Left renal cortex interstitium (tissue), 4 donors: ENCODE measurements at places on chromosomes 5 and 9.

DNA sequence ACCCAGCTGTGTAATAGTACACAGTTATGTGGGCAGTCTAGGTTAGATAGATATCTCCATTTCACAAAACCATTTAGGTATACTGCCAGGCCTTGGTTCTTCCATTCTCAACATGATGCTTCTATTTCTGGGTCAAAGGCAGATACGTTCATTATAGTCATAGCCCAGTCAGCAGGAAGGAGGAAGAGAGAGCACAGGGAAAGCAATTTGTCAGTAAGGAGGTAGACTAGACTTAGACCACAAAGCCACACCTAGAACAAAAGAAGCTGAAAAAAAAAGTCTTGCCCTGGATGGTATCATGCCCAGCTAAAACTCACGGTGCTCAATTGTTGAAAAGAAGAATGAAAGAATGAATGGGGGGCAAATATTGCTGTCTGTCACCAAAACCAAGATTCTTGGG, 7.6 kb downstream of the INVS start:
- no peak for DNase-seq

GRCh38 chr5:71786337-71787055, 67.4 kb downstream of the CARTPT start:
- no peak for DNase-seq

GRCh38 chr5:151326266-151326665, 21.1 kb downstream of the SLC36A2 start:
- DNase-seq = no peak

GRCh38 chr9:87160148-87161102, 213.1 kb upstream of the GAS1 start:
- no peak for DNase-seq

- no peak for DNase-seq
These were observed 32.1 kb downstream of the FST start for GRCh38 chr5:53512539-53512938.

DNA sequence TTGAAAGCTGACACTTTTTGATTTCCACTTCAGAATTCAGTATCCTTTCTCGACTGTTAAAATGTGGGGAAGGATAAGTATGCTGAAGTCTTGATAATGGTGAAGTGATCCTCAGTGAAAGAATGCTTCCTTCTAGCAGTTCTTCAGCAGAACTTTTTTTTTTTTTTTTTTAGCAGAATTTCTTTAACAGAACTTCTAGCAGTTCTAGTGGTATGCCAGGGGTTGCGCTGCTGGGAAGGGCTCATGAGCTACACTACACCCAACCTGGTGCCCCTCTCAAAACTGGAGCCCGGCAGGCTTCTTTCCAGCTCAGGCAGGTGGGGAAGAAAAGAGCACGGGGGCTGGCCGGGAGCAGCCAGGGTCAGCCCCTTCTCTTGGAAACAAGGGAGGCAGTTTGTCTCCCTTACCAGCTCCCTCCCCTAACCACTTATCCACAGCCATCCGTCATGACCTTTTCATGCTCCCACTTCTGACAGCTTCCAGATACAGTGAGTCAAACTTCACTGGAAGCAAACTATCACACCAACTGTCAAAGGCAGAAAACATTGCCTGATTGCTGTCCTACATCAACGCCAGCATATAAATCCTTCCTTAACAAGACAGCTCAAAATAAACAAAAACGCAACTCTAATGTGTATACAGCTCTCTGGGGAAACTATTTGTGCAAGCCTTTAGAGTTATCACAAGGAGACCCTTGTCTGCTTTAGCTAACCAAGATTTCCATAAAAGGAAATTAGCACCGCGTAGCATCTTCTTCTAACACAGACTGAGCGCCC, 211.5 kb downstream of the GAPVD1 start:
- no peak for DNase-seq

- no peak for DNase-seq
These were observed 36.7 kb upstream of the COL15A1 start for GRCh38 chr9:98907055-98907454.

DNA sequence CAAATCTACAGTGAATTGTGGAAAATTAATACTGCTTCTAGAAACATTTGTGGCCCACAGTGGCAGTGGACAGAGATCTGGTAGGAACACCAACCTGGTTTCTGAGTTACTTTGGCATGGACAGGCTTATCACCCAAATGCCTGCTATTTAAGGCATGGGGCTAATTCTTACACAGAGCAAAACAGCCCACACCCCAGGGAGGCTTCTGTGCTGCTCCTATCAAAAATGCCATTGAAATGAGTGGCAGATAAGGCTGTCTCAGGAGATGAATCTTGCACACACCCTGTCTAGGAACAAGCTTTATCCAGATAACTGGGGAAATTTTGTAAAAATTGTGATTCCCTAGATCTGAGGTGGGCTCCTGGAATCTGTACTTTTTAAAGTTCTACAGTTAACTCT, 307.1 kb downstream of the TLE1 start:
- no peak for DNase-seq

GRCh38 chr9:92517046-92517445, 18.7 kb downstream of the ECM2 start:
- DNase-seq = no peak

GRCh38 chr5:116097301-116097700, 12.5 kb downstream of the COMMD10 start:
- no peak for DNase-seq

- no peak for DNase-seq
These were observed 66.4 kb downstream of the RETREG1 start for GRCh38 chr5:16550316-16550952.

DNA sequence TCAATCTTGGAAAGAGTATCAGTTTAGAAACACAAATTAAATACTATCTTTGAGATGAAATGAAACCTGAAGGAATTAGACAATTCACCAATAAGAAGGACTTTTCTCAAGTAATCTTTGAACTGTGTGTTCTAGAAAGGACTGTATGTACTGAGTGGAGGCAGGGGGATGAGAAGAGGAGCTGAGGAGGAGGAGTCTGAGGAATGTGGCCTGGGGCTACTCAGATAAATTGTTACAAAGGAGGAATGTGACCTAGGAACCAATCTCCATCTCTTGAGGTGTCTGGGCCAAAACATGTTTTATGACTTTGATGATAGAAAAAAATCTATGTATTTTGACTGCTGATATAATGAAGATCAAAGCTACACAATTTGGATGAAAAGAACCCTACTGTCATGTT, 124.3 kb upstream of the ANKRD55 start:
- DNase-seq = no peak

GRCh38 chr5:142819292-142819691, 49.1 kb downstream of the ARHGAP26 start:
- DNase-seq = no peak

GRCh38 chr5:133917785-133918184, 50.6 kb downstream of the C5orf15 start:
- DNase-seq = no peak

GRCh38 chr5:88792144-88792840, 90.7 kb downstream of the MEF2C start:
- no peak for DNase-seq

DNA sequence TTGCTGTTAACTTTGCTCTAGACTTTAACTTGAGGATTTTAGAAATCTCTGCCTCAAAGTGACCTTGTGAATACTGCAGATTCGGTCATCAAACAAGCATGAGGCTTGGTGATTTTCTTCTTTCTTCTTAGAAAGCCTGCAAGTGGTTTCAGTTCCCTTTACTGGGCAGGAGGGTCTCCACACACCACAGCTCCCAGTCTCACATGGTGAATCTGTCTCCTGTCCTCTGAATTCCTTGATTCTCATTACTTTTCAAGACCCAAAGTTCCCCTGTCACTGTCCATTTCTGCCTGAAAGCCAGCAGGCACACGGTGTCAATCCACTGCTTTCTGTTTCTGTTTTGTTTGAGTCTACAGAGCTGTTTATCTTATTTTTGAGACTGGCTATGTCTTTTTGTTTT, 14.1 kb downstream of the HSPB3 start:
- DNase-seq = no peak

DNA sequence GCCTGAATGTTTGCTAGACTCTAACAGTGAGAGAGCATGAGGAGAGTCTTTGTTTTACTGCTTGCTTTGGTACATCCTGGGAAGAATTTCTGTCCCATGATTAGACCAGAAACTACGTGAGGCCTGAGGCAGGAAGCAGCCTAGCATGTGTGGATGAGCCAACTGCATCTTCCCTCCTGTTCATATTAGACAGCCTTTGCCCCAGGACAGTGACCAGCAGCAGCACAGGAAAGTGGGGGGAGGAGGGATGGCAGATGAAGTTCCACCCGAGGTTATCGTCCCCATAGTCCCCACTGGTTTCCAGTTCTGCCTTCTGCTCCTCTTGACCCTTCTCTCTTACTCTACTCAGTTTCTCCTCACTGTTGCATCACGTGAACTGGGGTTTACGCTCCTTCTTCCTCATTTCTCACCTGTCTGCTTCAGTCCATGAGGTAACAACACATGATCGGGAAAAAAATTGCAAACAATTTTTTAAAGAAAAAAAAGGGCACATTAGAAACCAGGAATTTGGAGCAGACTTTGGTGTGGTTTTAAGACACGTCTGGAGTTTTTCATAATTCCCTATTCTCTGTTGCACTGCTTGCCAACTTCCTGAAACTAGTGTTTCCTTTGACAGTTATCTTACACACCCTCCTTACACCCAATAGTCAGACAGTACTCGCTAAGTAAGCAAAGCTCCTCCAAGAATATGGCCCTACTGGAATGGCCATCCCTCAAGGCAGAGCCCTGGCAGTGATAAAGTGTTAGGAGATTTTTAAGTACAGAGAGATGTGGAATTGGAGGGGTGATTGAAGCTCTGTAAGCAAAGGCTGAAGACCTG, 84.1 kb downstream of the SNX18 start:
- DNase-seq = no peak

- no peak for DNase-seq
These were observed 40.6 kb downstream of the TMEM174 start for GRCh38 chr5:73213566-73213998.

- no peak for DNase-seq
These were observed 6.6 kb downstream of the ZNF618 start for GRCh38 chr9:113882636-113883164.

DNA sequence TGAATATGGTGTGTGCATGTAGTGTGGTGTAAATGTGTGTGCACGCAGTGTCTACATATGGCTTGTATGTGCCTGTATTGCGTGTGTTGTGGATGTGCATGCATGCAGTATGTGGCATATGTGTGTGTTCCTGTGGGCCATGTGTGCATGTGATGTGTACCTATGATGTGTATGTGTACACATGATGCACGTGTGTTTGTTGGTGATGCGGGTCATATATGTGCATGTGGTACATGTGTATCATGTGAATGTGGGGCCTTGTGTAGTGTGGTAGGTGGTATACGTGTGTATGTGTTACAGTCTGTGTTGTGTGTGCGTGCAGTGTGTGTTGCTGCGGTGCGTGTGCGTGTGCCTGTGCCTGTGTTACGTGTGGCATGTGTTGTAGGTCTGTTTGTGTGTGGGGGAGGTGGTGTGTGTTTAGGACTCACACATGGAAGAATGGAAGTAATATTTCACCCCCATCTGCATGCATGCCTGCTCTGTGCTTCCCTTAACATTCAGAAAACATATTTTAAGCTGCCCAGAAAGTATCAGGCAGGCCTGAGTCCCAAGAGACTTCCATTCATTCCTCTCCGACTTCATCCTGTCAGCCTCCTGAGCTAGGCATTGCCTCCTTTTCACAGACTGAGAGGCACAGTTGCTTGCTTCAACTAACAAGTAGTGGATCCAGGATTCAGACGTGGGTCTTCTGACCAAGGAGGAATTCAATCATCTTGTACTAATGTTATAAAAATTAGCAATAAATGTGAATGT, 55.4 kb upstream of the RUFY1 start:
- no peak for DNase-seq

GRCh38 chr5:104951829-104952228, 1389.2 kb upstream of the NUDT12 start:
- DNase-seq = no peak

DNA sequence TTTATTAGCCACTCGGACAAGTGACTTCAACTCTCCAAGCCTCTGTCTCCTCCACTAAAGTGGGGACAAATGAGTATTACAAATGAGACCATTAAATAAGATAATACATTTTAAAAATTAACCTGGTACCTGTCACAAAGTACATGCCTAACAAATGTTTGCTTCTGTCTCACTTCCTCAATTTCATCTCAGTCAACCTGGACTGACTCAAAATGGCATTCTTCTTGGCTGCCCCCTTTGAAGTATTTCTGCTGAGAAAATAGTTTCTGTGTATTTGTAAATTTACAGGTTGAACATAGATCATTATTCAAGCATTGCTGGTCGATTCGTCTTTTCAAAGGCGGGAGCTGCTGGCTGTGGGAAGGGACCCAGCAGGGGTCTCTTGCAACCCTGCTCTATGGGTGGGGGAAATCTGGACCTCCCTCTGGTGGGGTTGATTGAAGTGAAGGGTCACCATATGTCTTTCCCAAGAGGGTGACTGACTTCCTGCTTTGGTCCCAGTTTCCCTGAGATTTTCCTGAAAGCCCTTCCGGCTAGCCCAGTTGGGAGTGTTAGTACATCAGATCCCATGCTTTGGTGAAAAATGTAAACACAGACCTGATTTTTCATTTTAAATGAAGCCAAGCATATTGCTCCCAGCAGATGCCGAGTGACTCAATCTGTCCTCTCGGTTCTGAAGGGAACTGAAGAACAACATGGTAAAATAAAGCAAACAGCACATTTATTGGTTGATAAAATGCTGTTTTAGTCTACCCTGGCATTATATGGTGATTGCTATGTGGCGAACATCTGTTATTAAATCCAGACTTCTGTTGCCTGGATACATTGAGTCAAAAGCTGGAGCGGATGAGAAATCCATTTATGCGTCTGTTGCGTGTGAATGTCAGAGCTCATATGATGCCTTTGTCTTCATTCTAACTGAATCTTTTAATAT, 73.0 kb downstream of the KCNIP1 start:
- no peak for DNase-seq

GRCh38 chr5:135131801-135132680, 98.0 kb upstream of the PITX1 start:
- DNase-seq = no peak

- no peak for DNase-seq
These were observed 333.3 kb downstream of the SEMA5A start for GRCh38 chr5:9212605-9213004.
